ENCODE measurements at places on chromosomes 5 and 9.
A peak's percentile ranks its signal among the peaks of the same experiment; 100 is the strongest.

DNA sequence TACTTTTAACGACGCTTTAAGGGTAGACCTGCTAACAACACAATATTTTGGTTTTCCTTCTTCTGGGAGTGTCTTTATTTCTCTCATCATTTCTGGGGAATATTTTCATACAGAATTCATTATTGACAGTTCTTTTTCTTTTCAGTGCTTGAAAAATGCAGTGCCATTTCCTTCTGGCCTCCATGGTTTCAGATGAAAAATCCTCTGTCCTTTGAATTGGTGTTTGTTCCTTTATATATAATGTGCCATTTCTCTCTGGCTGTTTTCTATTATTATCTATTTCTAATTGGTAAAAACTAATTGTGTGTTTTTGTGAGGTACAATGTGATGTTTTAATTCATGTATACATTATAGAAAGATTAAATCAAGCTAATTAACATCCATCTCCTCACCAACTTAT is 194.3 kb upstream of the S1PR3 start:
- no peak for DNase-seq

DNA sequence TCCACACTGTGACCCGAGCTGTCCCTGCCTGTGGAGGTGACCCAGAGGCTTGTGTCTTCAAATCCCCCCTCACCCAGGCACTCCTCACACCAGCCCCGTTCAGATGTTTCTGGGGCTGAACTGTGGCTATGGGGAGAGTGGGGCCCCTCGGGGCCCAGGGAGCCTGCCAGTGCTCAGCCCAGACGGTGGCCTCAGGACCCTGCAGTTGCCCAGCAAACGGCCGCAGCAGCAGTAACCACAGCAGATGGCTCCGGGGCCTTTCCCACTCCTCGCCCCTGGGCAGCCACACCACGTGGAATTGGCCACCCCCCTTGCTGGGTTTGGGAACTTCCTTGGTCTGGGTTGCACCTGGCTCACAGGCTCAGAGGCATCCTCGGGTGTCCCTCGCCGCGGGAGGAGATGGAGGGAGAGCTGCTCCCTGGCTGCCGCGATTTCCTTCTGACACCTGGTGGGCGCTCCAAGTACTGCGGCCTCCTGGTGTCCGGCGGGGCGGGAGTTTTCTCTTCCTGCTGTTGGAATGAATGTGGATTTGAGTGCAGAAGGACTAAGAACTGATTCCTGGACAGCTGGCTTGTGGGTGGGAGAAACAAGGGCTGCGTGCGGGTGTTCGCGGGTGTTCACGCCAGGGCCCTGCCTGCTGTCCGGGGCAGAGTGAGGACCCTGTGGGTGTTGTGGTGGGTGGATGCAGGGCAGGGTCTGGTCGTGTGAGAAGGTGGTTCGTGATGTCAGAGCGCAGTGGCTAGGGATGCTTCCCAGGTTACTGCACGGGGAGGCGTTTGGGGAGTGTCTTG is 97.5 kb downstream of the COL5A1 start:
- DNase-seq, result peak; percentile 25

- peak; percentile 11 for DNase-seq
Observed at GRCh38 chr9:121122246-121123032, 47.7 kb downstream of the CNTRL start.

- DNase-seq, result no peak
Observed at GRCh38 chr5:95931079-95931833, 30.4 kb downstream of the ELL2 start.

DNA sequence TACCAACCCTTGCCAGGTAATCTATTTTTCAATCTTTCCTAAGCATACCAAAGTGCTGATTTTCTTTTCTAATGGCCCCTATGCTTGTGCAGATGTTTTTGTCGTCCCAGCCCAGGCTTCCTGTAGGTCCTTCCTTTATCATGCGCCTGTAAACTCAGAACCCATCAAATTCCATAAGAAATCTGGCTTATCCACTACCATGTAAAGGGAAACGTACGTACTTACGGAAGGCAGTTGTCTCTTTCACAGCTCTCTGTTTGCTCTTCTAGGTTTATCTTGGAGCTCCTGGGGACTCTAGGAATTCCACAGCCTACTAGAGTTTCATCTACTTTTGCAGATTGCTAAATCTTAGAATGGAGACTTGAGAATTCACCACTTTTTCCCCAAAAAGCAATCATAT is 9.0 kb downstream of the BRINP1 start:
- DNase-seq, result no peak

GRCh38 chr5:72108202-72109061 is 1.2 kb downstream of the MAP1B start:
- DNase-seq, result no peak

DNA sequence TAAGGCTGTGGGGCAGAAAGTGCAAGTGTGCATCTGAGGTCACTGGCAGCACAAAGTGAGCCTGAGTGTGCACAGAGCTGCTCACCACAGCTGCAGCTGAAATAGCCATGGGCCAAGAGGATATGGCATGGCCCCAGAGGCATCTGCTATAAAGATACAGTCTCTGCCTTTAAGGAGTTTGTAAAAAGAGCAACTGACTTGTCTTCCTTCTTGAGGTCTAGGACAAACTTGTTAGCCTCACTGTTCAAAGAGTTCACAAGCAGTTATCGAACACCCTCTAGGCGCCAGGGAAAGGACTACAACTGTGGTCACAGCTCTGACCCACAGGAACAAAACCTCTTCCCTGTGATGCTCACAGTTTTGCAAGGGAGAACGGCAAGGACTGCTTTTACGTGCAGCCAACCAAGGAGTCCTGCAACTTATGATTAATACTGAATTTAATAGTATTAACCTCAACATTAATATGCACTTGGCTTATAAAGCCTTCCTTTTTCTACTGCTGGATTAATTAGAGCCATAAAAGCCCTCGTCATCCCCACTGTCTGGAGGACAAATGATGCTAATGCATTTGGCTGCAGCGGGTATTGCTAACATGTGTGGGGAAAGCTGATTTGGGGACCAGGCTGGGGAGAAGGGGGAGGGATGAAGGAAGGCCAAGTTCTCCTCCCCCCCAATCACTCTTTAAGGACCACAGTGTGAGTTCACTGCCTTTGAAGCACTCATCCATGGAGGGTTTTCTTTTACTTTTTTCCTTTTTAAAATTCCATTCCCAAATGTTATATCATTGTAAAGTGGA is 189.8 kb upstream of the TRIM32 start:
- no peak for DNase-seq

GRCh38 chr9:38518826-38519225 is 94.6 kb upstream of the IGFBPL1 start:
- DNase-seq, result no peak
